ENCODE measurements at places on chromosomes 4 and X. TPM values are rescaled to one million over a fixed set of nuclear protein-coding genes. Genes with fewer than 3 reads are reported as not detected.

Gene TSPAN5
- total RNA-seq = 60.7 TPM

DNA sequence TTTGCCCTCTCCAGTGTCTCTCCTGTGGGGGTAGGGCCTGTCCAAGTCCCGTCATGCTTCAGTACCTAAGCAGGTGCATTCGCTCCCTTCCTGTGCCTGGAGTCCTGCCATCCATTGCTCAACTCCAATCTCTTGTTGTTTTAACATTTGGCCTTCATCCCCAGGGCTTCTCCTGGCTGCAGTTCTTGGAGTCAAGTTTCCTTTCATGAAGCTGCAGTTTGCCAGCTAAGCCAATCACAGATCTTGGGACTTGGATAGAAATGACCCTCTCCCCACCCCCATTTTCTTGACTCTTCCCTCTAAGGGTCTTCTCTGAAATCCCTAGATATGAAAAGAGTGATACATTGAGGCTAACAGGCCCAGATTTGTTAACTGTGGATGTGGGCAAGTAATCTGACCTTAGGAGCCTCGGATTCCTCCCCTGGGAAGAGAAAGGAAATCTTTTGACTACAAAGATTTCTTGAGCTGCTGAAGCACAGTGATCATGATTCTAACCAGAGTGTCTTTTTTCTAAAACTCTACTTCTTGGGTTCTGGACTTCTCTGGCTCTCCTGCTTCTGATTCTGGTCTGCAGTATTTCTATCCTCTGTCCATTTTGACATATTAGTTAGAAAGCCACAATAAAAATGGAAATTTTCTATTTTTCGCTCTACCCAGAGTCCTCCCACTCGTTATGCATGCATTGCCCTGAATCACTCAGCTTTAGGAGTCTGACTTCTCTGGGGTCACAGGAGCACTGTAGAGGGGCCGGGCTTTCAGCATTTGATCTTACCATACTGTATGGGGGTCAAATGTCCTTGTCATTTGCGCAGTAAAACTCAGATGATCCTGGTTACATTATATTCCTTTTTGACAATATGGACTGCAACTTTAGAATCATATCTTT is 61.0 kb downstream of the CHRNA9 start:
- DNase-seq = peak; percentile 42

Gene HMX1
- 2.9 TPM for total RNA-seq

Gene VSIG4
- total RNA-seq = 29.2 TPM

DNA sequence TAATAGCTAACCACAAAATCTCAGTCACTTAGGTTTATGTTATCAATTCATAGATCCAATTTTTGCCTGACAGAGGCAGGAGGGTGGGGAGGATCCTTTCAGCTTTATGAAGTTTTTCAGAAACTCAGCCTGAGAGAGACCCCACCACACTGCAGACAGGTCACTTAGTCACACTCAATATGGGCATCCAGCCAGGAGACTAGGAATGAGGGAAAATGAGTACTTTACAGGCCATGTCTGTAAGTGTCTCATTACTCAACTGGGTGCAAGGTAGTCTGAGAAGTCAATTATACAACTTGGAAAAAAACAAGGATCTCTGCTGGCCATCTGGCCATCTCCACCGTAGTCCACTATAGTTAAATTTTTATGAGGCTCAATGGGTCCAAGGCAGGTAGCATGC is 365.9 kb downstream of the INPP4B start:
- no peak for DNase-seq

DNA sequence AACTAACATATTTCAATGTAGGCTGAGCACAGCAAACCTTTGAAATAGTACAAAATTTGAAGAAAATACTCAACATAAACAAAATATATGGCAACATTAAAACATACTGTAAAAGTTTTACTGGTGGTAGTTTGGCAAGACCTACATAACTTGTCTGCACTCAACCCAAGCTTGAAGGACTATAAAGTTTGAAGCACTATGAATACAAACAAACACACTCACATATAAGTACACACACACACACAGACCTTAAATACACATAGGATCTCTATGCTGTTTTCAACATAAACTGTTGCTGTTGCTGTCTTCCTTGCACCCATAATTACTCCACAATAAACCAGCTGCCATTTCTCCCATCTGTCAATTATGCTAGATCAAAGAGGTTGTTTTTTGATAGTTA is 589.6 kb downstream of the IL15 start:
- DNase-seq = no peak

DNA sequence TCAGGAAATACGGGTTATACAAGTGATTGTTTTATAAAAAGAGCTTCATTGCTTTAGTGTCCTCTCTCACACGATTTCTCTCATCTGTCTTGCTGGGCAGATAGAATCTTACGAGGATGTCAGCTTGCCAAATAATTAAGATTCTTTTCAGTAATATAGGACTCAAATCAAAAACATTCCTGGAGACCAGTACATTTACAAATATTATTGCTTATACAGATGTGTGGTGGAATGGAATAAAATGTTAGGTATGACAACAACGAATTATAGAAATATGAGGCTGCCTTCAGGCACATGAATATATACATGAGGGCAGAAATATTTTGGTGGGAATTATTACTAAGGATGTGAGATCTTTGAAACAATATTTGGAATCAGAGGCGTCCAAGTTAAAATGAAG is 88.9 kb downstream of the GC start:
- no peak for DNase-seq

- DNase-seq = no peak
These were observed 703 bp upstream of the FTSJ1 start for GRCh38 chrX:48475296-48475695.

- DNase-seq = peak; percentile 74
These were observed 2.8 kb upstream of the CLCN5 start for GRCh38 chrX:49919617-49920016.

Gene GJB1
- 2.5 TPM for total RNA-seq

DNA sequence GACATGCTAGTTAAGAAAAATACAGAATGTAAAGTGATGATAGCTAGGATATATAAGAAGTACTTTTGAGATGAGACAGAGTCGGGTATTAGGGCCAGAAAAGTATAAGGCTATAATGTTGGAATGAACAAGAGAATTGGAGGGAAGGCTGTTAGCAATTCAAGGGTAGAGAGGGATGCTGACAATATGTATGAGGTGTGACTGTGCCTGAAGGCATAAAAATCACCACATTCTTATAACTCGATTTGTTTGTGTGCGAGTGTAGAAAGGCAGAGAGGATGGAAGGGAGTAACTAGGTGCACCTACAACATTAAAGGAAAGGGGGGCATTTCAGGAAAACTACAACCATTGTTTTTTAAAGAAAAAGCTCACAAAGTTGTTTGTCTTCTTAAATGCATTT is 86.0 kb downstream of the FAT4 start:
- no peak for DNase-seq

- DNase-seq = no peak
These were observed 4.1 kb downstream of the IBSP start for GRCh38 chr4:87803421-87803820.

Gene PWWP3B
- 3.7 TPM for total RNA-seq

Gene MGAT4D
- 0.10 TPM for total RNA-seq

DNA sequence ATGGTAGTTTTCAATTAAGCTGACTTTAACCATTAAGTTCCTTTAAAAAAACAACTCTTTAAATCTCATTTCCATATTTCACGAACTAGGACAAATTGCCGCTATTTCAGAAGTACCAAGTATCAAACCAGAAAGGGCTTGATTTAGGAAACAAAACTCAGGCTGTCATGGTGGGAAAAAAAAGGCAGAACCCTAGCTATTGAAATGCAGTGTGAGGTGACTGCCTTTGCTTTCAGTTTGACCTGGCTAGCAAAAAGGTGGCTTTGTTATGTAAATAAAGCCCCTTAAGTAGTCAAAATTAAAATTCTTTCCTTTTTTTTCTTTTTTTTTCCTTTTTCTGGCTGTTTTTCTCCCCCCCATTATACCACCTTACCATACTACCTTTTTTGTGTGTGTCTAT is 40.6 kb upstream of the CYP2U1 start:
- DNase-seq = no peak

Gene ODAPH
- not detected for total RNA-seq

GRCh38 chr4:2127609-2128332 is 68.6 kb downstream of the NAT8L start:
- no peak for DNase-seq

DNA sequence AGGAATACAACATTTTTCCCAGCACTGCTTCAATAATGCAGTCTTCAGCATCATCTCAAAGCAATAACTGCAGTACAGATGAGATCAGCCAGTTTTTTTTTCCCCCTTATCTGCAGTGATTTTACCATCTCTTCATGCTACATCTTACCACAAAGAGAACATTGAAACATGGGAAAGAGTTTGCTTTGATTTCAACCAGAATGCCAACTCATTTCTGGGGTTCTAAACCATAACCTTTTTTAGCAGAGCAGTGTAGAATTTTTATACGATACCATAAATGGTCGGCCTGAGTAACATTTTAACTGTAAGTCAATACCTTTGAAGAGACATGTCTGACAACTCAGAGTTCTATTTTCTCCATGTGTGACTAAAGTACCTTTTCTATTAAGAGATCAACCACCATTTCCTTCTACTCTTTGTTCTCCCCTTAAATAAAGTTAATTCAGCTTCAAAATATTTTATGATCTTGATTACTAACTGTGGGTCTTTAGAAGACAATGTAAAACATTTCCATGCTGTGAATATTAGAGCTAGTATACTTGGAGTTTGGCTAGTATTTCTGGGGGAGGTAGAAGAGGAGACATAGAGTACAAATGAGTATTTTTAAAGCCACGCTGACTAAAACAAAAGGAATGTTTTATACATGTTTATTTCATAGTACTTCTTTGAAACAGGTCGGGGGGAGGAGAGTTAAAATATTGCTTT is 69.1 kb downstream of the TET2 start:
- no peak for DNase-seq

GRCh38 chrX:134780908-134781307 is 122.6 kb upstream of the PLAC1 start:
- no peak for DNase-seq

DNA sequence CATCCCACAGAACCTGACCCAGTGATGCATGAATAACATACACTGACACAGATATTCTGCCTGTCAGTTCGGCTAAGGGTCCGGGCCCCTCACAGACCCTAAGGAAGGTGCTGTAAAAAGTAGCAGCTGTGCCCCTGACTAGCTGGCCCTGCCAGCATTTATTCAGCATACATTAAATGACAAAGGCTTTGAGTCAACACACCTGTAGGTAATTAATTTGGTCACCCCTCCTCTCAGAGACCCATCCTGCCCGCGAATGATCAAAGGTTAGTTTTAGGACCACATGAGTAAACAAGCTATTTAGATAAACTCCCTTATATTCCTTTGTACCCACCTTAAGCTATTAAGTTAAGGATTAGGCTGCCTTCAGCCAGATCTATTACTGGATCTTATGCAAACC is 429.0 kb upstream of the NWD2 start:
- no peak for DNase-seq

DNA sequence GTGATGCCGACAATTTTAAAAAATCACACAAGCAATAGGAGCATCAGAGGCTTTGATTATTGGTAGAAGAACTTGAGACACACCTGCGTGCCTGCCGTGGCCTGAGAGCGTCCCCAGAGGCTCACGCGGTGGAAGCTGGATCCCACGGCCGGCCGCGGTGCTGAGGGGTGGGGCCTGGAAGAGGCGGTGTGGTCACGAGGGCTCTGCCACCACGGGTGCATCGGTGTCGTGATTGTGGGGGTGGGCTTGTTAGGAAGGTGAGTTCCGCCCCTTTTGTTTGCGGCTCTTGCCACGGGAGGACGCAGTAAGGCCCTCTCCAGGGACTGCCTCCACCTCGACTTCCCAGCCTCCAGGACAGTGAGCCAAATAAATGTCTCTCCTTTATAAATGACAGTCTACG is 77.2 kb upstream of the ADRA2C start:
- no peak for DNase-seq

DNA sequence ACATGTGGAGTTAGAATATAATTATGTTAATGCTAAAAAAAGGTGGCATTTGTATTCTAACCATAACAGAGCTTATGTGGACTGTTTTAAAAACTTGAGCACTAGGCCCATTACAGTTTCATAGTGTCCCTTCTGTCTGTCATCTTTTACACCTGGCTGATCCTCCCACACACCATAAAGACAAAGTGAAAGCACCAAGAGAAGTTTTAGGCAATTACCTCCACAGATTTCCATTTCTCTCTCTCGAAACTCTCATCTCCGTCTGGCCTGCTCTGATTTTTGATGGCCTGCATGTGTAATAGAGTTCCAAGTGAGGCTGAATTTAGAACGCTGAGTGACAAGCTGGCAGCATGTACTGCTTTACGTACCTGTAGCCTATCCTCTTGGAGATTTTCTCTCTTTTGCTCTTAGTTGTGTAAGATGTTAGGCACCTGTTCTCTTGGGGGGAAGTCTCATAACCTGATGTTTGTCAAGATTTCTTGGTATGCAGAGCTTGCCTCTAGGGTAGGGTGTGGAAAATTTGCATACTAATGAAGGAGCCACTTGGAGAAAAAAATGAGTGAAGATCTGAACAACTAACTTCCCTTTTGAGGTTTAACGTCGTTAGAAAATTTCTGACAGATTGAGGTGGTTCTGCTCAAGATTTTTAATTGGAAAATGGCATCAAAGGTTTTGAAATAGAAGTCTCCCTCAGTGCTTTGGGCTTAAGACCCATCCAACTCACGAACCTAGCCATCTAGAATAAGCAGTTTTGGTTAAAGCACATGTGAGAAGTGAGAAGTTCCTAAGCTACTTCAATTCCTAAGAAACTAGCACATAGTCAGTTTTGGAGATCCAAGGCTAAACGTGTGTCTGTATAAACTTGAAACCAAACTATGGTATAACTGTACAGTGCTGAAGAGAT is 57.6 kb upstream of the RAP1GDS1 start:
- peak; percentile 53 for DNase-seq

DNA sequence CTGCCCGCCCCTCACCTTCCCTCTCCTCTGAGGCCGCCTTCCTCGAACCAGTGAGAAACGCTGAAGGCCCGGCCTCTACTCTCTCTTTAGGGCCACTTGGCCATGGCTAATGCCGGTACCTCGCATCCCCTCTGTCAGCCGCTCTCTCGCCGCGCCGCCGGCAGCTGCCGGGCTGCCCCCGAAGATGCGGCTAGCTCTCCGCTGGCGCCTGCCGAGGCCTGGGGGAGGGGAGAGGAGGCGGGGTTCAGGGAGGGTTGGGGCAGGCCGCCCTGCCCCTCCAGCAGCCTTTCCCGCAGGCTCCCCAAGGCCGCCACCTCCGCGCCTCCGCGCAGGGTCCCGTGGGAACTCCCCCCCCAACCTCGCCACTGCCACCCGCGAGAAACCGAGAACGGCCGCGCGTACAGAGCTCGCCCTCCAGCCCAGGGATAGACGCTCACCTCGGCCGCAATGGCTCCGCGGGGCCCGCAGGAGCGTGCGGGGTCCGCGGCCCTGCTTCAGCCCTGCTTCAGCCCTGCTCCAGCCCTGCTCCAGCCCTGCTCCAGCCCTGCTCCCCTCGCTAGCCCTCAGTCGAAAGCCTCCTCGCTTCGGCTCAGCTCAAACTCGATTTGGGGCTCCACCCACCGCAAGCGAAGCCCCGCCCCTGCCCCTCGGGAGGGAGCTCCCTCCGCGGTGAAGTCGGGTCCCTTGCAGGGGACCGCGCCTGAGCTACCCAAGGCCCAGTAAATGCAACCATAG is at the start of gene HUWE1:
TSS of gene HUWE1 (minus strand) at position 569 of the 735 bp plus-strand sequence. CDS start 32,612 bp downstream, outside the sequence.
- DNase-seq = peak; percentile 92

Measured in spinal cord (tissue), 10 donors.